ENCODE measurements at places on chromosomes 3 and 15.

GRCh38 chr15:64776402-64776786 lies 1.0 kb upstream of the RBPMS2 start:
- no peak for DNase-seq

DNA sequence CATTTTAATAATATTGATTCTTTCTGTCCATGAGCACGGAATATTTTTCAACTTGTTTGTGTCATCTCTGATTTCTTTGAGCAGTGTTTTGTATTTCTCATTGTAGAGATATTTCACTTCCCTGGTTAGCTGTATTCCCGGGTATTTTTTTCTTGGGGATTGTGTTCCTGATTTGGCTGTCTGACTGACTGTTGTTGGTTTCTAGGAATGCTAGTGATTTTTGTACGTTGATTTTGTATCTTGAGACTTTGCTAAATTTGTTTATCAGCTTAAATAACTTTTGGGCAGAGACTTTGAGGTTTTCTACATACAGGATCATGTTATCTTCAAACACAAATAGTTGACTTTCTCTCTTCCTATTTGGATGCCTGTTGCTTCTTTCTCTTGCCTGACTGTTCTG lies 418.8 kb upstream of the ALCAM start:
- no peak for DNase-seq

GRCh38 chr3:185767002-185767688 lies 57.7 kb downstream of the IGF2BP2 start:
- DNase-seq = no peak

DNA sequence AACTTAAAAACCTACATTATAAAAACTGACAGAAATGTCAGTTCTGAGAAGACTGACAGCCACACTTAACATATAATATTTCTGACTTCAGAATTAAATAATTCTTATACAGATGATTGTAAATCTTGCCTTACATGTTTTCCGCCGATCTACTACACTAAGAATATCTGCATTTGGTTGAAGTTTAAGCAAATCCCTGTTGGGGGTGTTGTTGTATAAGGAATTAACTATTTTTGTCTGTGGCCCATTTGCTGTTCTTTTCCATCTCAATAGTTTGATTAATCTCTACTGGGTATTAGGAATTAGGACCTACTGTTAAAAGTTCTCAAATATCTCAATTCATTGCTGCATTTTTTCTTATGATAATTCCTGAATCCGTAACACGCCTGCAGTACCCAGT lies 838.3 kb upstream of the ROBO1 start:
- DNase-seq = no peak

- DNase-seq = no peak
Measured at GRCh38 chr3:155070932-155071387, 9.2 kb upstream of the MME start.

- no peak for DNase-seq
Measured at GRCh38 chr3:136142592-136142991, 53.5 kb downstream of the MSL2 start.

DNA sequence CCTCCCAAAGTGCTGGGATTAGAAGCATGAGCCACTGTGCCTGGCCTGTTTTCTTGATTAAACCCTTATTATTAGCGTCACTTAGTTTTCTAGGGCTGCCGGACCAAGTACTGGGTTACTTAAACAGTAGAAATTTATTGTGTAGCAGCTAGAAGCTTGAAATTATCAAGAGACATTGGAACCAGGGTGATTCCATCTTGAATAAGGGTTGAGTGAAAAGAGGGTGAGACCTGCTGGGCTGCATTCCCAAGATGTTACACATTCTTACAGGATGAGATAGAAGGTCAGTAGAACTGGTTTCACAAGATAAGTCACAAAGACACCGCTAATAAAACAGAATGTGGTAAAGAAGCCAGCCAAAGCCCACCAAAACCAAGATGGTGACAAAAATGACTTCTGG lies 18.6 kb upstream of the FSTL1 start:
- no peak for DNase-seq

DNA sequence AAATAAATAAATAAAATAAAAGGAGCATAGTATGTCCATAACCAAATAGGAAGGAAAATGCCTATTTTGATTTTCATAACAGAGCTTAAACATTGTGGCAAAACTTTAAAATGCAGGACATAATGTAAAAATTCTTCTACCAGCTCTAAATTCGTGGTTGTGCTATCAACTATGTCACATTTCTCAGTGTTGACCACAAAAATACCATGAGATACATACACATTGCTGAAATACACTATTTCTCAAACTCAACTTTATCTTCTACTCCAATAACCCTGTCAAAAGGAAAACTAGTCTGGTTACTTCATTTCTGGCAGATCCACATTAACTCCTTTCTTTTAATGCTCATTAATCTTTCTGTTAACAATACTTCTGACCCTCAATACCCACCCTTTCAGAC lies 523.2 kb downstream of the FHIT start:
- DNase-seq = no peak

DNA sequence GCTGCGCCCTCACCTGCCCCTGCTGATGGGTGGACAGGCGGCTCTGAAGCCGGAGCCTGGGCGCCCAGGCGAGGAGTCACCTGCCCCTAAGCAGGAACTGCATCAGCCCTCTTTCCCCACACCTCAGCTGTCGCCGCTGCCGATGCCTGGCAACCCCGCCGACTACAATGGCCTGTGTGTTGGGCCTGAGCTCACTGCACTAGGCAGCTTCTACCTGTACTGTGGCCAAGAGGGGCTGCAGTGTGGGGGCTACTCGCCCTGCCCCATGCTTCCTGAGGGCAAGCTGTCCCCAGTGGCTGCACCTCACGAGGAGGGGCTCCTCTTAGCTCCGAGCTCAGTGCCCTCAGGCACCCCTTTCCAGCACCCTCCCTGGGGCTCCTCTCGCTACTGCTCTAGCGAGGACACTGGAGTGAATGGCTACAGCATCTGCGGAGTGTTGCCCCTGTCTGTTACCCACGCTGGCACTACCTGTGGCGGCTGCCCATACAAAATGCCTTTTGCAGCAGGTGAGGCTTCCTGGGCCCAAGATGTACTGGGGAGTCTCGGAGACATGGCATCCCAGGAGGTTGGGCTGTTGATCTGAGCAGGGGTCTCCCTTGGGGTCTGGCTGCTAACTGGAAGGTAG lies 11.3 kb upstream of the CHST14 start:
- DNase-seq = no peak

- no peak for DNase-seq
Measured at GRCh38 chr15:50162969-50163718, 18.9 kb upstream of the SLC27A2 start.

- no peak for DNase-seq
Measured at GRCh38 chr3:122755491-122755890, 38.1 kb downstream of the HSPBAP1 start.

GRCh38 chr15:39837454-39837853 lies 54.8 kb upstream of the FSIP1 start:
- DNase-seq = no peak

- no peak for DNase-seq
Measured at GRCh38 chr15:94387849-94388441, 156.6 kb downstream of the MCTP2 start.

DNA sequence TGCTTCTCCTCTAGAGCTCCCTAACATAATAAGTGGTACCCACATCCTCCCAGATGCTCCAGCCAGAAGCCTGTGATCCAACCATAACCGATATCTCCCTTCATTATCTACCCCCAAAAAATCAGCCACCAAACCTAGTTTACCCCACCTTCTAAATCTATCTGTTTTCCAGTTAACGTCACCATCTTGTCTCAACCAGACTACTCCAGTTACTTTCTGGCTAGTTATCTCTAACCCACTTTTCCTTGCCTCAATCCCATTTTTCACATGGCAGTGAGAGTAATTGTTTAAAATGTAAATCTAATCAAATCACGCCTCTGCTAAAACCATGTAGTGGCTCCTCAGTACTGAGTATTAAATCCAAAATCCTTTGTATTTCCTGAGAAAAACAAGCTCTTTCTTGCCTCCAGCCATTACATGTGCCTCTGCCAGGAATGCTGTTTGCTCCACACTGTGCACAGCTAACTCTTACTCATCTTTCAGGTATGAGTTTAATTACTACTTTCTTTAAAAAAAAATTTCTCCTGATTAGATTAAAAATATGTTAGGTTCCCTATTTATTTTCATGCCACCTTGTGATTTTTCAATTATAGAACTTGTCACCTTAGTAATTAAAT lies 15.4 kb downstream of the CCDC54 start:
- DNase-seq = no peak

- DNase-seq = no peak
Measured at GRCh38 chr3:111080413-111080812, 8.8 kb downstream of the NECTIN3 start.

GRCh38 chr3:186986816-186987215 lies 56.5 kb downstream of the ST6GAL1 start:
- DNase-seq = no peak

GRCh38 chr3:179045719-179046402 lies 25.7 kb downstream of the ZMAT3 start:
- DNase-seq = no peak

DNA sequence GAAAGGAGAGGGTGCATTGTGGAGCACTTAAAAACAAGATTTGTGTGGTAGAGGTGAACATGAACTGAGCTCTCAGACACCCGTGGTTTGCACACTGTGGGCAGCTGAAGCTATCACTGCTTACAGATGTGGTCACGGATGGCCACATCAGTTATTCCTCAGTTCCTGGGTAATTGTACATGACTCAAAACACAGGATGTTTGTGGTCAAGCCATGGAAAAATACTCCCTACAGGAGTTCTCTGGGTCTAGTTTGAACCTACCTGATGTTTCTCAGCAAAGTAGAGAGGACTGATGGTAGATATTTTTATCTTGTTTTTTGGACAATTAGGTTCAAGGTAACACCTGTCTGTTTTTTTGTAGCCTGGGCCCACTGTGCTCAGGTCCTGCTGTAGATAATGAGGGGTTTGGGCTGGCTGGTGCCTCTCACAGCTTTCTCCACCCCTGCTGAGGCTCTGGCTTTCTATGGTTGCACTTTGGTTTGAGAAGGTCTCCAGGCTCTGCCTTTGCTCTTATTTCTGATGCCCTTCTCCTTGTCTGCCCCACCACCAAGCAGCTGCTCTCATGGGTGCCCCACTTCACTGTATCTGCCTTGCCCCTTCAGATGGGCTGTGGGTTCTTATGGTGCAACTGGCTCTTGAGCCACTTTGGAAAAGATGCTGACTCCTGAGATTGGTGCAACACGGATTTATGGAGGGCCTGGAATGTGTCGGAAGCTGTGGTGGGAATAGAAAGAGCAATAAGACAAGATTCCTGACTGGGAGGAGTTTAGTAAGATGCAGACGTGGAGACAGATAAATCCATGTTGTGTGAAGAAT lies 40.1 kb downstream of the CDCP1 start:
- DNase-seq = peak; percentile 26

DNA sequence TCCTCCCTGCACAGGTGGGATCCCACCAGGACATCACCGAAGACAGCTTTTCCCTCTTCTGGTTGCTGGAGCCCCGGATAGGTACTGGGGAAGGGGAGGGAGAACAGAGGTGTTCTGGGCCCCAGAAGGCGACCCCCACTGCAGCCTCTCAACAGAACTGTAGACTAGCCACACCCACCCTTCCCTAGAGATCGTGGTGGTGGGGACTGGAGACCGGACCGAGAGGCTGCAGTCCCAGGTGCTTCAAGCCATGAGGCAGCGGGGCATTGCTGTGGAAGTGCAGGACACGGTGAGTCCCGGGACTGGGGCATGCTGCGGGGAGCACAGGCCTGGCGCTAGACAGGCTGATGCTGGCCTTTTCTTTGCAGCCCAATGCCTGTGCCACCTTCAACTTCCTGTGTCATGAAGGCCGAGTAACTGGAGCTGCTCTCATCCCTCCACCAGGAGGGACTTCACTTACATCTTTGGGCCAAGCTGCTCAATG lies 809 bp downstream of the NDUFAF3 start:
- DNase-seq = no peak

DNA sequence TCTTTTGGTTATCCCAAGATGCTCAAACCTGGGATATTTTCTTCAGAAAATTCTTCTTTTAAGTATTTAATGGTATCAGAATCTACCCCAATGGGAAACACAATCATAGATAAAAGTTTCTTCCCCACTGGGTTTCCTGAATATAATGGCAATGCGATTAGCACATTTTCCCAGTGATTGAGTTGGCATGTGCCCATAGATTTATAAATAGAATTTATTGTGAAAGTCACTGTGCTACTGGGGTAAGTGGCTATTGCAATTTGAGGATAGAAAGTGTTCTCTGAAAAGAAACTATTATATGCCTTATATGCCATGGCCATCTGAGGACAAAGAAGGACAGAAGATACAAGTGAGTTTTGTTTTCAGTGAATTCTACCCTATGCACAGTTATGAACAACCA lies 99.0 kb upstream of the RBMS3 start:
- no peak for DNase-seq

DNA sequence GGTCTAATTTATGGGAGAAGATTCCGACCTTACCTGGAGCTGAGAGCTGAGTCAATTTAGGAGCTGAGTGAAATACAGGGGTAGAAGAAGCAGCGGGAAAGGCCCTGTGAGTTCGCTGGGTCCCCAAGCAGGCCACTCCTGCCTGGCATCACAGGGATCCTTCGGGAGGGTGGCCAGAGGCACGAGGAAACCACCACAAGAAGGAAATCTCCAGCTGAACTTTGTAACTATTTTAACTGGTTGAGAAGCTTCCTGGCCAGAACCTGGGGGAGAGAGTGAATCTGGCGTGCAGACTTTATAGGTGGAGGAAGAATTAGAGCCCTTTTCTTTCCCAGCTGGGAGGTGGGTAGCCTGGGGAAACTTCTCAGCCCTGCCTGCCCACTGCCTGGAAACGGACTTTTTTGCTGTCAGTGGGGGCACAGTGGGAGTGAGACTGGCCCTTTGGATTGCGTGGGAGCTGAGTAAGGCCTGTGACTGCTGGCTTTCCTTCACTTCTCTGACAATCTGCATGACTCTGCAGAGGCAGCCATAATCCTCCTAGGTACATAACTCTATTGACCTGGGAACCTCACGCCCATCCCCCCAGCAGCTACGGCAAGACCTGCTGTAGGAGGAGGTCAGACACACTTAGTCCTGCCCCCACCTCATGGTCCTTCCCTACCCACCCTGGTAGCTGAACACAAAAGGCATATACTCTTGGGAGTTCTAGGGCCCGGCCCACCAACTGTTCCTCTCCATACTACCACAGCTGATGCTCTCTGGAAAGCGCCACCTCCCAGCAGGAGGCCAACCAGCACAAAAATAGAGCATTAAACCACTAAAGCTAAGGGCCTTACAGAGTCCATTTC lies 340.7 kb downstream of the CNTN3 start:
- no peak for DNase-seq

- DNase-seq = no peak
Measured at GRCh38 chr3:191387441-191388077, 57.2 kb upstream of the UTS2B start.

DNA sequence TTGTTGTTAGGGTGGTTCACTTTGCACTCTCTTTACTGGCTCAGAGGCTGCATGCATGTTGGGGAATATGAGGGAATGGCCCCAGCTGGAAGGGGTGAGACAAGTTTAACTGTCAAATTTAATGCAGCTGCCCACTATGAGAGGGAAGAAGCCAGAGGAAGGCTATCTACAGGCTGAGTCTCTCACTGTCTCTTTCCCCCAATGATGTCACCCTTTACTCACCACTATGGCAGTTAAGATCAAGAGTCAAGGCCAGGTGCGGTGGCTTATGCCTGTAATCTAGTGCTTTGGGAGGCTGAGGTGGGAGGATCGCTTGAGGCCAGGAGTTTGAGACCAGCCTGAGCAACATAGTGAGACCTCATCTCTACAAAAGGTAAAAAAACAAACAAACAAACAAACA lies 12.2 kb upstream of the RBMS3 start:
- no peak for DNase-seq

- no peak for DNase-seq
Measured at GRCh38 chr3:169556349-169556870, 107.1 kb downstream of the MECOM start.

Measured in stimulated activated CD4-positive, alpha-beta T cell treated with anti-CD3 and anti-CD28 coated beads, Interleukin-12 subunit alpha, Interleukin-12 subunit beta, amount 100 ng/mL, for 4 hours (primary cell).